ENCODE measurements at places on chromosomes 1 and 21.

DNA sequence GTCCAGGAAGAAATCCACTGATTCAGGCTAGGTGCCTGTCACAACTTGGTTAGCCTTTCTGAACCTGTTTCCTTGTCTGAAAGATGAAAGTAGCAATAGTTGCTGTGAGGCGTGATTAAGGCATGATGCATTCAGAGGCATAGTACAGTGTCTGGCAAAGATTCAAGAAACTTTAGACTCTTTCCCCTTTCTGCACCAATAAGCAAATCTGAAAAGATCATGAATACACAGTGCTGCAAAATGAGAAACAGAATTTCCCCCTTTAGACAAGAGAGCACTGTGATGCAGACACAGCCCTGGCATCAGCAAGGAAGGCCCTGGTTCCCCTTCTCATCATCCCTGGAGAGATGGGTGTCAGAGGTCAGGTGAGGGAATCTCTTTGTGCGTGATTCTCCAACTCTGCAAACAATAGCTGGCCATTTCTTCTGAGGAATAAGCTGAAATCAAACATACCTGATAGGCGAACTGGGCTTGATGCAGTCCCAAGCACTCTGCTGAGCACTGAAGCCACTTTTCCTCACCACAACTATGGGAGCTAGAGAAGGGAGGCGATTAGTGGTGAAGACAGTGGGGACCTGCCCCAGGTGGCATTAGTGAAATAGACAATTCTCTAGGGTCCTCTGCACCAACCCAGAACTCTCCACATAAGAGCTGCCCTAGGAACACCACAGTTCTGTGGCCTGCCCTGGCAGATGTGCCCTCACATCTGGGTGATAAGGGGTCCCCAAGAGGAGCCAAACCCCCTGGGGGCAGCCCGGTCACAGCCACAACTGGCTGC, 41.7 kb downstream of the ITPKB start:
- DNase-seq: no peak

DNA sequence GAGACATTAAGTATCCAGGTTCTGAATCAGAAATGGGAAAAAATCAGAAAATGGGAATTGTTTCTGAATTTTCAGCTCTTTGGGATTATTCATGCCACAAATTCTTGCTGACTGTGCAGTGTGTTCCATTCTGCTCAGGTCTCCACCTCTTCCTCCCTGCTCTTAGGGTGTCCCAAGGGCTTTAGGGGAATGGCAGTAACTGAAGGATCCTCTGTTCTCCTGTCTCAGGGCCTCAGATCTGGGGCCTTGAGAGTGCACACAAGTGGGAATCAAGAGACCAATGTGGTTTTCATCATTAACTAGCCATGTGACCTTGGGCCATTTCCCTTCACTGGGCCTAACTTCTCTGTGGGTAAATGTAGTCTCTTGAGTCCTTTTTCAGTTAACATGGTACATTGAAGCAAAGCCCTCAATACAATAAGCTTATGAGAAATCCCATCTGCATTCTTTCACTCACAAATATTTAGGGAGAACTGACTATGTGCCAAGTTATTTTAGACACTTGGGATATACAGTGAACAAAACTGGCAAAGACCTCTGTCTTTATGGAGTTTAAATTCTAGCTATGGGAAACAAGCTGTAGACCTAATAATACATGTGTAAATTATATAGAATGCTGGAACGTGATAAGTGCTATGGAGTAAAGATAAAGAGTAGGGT, 75.7 kb upstream of the SPATA6 start:
- DNase-seq: no peak

GRCh38 chr1:58789322-58789856, 5.5 kb upstream of the JUN start:
- no peak for DNase-seq

DNA sequence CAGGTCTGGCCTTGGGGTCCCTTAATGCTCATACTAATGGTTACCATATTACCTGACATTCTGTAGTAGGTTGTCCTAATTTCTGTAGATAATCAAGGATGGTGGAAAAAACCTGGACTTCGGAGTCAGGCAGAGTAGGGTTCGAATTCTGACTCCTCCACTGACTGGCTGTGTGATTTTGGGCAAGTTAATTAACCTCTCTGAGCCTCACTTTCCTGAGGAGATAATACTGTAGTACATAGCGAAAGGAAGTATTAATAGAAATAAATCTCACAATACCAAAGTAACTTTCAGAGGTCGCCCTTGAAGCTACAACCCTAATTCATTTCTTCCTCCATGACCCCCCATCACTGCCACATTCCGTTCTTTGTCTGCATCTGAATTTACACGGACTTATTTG, 72.9 kb downstream of the KCNN3 start:
- no peak for DNase-seq

DNA sequence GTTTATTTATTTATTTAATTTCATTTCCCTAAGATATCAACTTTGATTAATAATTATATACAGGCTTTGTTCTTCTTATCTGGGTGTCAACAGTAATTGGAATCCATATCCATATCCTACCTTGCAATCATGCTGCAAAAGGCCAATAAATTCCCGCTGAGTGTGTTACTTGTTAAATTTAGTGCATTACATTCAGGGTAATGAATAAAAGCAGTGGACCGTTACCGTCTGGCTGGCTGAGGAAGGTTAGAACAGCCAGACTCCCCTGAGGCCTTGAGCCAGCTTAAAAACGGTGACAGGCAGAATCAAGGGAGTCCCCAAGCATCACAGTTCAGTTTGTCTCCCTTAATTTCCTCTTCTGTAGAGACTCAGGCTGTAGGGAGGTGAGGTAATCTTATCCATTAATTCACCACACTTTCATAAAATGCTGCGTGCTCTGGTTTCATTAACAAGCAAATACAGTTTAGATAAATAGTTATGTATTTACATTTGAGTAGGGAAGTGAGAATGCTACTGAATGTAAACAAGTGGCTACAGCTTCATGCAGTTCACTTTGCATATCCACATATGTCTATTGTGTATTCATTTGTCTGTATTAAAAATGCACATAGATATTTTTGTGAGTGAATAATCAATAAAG, 888.2 kb upstream of the CXADR start:
- DNase-seq: no peak

DNA sequence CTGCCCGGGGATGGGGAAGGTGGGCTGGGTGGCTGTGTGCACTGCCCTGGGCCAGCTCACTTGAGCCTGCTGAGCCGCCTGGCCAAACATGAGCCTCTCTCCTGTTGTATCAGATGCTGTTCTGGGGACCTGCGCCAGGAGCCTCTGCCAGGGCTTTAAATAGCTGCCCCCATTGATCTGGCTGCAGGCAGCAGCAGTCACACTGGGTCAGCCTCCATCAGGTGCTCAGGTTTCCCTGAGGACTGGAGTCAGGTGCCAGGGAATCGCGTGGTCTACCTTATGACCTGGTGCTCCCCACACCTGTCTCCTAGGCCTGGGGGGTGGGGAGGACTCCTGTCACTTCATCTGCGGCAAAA, 700 bp upstream of the CCDC28B start:
- no peak for DNase-seq

GRCh38 chr1:13828454-13829151, 128.6 kb downstream of the PRDM2 start:
- no peak for DNase-seq

DNA sequence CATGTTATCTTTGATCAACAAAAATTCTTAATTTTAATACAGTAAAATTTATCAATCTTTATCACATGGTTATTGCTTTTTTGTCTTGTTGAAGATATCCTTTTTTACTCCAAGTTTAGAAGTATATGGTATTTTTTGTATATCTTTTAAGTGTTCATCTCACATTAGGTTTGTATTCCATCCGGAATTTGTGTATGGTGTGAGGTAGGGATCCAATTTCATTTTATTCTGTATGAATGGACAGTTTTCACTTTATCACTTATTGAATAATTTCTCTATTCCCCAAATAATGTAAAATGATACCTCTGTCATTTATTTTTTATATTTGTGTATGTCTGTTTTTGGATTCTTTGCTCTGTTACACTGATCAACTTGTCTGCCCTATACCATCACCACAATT, 25.3 kb downstream of the NFIA start:
- no peak for DNase-seq

DNA sequence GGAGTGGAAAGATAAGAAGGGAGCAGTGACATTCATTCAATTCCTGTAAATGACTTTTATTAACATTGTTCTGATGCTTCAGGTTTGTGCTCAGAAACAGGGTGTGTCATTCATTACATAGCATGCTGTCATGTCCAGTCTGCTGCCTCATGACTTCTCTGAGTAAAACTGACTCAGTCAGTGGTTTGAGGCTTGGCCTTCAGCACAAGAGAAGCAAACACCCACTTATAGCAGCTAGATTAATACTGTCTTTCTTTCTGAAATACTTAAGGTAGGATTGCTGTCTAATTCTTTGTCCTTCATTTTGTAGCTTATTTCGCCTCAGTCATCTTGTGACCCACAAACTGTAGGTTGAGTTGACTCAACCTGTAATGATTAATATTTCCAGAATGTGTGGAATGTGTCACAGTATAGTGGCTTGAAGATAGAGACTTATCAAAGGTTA, 32.9 kb downstream of the RASAL2 start:
- no peak for DNase-seq

DNA sequence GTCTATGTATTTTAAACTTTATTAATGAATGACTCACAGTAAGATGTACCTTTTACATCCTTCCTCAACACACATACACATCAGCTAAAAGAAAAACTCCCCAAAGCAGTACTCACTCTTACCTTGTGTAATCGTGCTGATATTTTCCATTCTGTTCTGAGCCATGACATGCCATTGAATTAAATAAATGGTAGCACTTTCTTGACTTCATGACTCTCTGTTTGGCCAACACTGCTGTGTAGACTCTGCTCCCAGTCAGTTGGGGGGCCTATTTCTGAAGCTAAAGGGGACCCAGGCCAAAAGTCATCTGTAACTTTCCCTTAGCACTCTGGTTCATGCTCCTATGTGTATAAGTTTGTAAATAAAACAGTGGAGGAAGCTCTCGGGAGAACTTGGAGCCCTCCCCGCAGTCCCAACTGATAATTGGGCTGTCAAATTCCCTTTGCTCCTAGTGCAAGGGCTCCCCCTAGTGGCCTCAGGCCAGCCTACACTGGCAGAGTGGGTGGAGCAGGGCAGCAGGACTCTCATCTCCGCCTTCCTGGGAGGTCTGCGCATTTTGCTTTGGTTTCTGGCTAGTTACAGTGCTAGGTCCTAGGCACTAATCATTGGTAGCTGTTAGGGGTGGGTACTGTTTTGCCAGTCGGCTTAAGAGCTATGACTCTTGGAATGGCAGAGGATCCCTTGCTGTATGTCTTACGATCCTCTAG, 1.7 kb upstream of the FYB2 start:
- no peak for DNase-seq

DNA sequence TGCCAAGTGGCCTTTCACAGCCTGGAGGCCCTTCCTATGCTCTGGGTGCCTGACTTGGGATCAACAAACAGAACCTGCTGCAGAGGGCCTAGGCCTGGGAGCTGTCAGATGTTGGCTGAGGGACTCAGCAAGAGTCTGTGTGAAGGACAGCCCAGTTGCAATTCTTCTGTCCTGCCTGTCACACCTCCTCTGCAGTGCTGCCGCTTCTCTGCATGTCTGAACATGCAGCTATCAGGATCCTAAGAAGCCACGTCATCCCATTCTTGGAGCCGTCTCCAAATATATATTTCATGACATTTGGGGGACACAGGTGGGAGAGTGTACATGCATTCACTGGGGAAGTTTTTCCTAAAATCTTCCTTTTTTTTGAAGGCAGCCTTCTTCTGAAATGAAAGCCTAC, 8.6 kb downstream of the FCAMR start:
- no peak for DNase-seq

DNA sequence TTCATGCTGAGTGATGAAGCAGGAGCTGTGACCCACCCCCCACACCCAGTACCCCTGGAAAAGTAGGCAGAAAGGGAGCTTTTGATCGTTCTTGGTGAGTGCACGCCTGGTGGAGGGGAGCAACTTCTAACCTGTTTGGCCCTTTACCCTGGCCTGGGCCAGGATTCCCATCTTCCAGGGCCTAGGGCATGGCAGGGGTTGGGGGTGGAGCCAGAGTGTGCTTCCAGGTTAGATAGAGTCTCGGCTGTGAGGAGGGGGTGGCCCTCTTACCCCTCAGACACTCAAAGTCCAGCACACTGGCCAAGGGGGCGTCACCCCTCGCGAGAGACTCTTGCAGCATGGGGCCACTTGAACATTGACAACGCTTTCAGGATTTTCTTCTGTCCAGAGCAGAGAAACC, 236.6 kb downstream of the GRIK3 start:
- DNase-seq: no peak

DNA sequence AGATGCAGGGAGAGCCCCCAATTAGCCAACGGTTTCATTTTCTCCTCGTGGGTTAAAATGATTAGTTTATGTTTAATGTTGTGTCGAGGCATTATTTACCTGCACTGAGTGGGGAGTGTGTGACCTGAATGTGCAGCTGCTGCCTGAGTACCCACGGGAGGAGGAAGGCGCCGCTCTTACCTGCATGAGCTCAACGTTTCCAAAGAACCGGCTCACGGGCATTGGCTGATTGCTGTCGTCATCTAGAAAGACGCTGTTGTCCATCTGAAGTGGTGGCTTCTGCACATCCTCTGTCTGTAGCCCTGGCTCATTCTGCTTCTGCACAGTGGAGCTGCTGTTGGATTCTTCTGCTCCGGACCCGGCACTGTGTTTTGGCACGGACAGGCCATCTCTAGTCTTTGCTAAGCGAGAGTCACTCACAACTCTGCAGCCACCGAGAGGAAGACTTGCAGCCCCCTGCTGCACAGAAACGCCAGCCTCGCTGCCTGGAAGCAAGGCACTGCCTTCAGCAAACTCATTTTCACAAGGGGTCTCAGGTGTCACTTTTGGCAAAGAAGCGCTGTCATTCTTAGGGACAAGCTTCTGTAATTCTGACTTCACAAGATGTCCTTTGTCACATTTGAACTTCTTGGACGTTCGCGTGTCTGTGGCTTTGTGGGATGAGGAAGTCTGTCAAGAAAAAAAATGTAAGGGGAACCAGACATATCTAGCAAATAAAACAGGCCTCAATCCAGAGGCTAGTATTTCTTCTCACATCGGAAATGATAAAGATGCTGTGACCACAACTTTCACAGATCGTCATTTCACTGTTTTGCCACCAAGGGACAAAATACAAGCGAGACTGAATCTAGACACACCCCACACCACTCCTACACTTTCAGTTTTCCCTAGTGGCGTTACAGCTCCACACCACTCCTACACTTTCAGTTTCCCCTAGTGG, 9.4 kb downstream of the C1orf174 start:
- no peak for DNase-seq

DNA sequence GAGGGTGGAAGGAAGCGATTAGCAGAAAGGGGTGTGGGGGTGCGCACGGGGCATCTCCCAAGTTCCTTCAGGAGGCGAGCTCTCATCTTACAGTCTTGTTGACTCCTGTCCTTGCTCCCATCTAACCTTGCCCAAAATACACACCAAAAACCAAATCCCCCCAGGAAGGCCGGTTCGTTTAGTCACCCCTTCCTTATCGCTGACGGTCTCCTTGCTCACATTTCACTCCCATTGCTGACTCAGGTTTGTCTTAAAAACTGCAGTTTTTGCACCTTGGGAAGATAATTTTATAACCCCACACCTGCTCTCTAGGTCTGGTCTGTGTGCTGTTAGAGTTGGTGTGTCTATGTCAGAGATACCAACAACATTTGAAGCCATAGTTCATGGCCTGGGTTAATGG, 68.1 kb upstream of the F3 start:
- DNase-seq: no peak

GRCh38 chr1:61101536-61101935, 19.2 kb downstream of the NFIA start:
- no peak for DNase-seq
